COR-L47 (cell line): ENCODE measurements at places on chromosomes 3 and 15.

DNA sequence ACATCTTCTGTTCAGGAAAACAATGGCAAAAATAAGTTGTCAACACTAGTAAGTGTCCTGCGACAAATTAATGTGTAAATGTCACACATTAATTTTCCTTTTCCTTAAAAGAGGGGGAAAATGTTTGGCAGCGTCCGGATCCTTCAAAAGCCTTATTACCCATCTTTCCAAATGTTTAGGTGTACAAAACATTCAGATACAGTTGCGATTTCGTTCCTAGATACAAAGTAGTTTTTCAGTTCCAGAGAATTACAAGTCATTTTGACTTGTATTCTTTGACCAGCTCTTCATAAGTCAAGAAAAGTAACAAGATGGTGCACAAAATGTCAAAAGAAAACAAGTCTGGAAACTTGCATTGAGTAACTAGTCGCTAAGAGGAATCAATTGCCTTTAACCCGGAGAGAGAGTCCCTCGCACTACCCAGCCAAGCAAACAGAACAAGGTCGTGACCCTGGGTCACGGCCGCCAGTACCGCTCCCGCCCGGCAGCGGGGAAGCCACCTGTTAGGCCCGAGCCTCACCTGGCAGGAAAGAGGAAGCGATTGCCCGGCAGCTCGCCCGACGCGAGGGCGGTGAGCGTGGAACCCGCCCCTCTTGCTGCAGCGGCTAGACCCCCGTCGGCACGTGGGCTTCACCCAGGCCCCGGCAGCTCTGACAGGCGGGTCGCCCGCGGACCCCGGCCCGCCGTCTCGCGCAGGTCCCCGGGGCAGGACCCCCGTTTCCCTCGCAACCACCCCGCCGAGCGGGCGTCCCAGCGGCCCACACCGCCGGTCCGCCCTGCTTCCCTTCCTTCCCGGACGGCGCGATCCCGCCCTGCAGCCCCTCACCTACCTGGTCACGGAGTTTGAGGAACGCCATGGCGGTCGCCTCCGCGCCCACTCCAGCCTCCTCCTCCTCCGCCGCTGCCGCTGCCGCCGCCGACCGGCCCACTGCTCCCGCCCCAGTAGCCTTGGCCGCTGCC, 61.0 kb upstream of the ANKRD28 start:
- peak; percentile 19 for DNase-seq

- no peak for DNase-seq
Measured at GRCh38 chr3:99543796-99544195, 94.6 kb upstream of the COL8A1 start.

GRCh38 chr15:67575039-67575502, 32.6 kb downstream of the MAP2K5 start:
- DNase-seq, result no peak

DNA sequence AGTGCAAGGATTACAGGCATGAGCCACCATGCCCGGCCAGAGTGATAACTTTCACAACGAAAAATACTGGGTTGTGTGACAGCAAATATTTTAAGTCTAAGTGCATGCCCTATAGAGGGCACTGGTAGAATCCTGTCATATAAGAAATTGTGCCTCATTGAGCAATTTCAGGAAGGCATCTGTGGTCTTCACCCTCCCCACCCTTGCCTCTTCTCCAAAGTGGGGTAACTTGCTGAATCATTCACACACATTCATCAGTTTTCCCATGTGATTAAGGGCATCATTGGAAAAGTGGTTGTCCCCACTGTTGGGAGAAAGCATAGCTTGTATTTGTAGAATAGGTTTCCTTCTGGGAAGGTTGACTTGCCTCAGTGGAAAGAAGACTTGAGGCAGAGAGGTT, 9.2 kb downstream of the MITF start:
- no peak for DNase-seq

- DNase-seq, result no peak
Measured at GRCh38 chr3:184052767-184053166, at the start of gene HTR3C. TSS of gene HTR3C (plus strand) at chr3:184053047. CDS start at chr3:184053081, 34 bp downstream.

DNA sequence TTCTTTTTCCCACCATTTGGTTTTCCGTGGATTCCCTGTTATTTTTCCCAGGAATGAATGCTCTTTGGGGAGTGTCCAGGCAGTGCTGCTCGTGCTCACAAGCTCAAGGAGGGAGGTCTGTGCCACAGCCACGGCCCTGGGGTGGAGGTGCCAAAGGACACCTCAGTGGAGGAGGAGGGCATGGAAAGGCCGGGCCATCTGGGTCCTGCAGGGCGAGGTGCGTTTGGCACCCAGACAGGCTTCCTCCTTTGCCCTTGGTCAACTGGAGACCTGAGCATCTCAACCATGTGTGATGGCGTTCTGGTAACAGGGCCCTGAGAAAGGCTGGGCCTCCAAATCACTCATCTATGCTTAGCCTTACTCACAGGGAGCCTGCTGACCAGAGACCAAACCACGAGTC, 25.4 kb downstream of the KY start:
- DNase-seq, result no peak

DNA sequence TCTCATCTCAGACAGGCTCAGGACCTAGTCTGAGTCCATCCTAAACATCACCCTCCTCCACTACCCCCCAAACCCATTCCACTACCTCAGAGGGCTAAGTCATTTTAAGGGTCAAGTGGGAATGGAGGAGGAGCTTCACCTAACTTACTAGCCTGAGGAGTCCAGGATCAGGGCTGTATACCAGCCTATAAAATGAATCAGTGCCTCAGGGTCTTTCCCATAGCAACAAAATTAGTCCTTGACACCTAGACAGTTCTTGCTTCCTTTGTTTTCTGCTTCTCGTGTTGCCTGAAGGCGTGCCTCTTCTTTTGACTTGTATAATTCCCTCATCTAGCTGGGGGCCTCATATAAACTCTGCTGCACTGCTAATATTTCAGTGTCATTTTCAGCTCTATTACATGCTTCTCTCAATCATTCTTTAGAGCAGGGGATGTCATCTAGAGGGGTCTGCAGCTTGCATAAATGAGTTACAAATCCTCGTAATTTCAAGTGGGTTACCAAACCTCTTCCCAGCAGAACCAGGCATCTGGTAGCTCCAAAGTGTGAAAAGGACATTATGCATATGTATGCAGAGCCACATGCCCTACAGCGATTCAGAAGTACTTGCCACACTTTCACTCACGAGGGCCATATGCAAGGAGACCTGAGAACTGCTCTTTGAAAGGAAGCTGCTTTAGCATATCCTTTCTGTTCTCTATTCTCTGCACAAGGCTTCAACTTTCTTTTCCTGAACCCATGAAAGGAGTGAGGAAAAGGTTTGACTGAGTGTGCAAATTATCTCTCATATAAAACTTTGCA, 311.7 kb upstream of the SEMA6D start:
- DNase-seq, result no peak

GRCh38 chr15:84387086-84387485, 151.5 kb downstream of the GOLGA6L4 start:
- DNase-seq, result no peak

- DNase-seq, result no peak
Measured at GRCh38 chr15:100615801-100616200, 13.4 kb downstream of the ASB7 start.

GRCh38 chr3:4517643-4518311, 24.6 kb downstream of the ITPR1 start:
- no peak for DNase-seq

DNA sequence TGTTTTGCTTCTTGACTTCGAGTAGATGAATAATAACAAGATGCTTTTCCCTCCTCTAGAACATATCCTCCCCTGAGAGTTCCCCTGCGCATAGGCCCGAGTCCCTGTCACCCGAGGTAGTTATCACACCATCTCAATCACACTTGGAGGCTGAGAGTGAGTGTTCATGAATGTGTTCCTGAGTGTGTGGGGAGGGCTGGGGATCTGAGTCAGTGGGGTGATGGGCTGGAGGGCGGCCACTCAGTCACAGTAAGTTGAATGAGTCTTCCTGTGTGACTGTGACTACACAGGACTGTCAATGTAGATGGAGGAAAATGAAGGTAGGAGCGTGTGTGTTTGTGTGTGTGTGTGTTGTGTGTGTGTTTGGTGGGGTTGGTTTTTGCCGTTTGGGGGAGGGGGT, 71.0 kb downstream of the SETD5 start:
- no peak for DNase-seq

- DNase-seq, result peak; percentile 63
Measured at GRCh38 chr15:92011611-92012367, 158.3 kb downstream of the SLCO3A1 start.

- DNase-seq, result no peak
Measured at GRCh38 chr3:12905316-12906071, 64.1 kb upstream of the RPL32 start.

DNA sequence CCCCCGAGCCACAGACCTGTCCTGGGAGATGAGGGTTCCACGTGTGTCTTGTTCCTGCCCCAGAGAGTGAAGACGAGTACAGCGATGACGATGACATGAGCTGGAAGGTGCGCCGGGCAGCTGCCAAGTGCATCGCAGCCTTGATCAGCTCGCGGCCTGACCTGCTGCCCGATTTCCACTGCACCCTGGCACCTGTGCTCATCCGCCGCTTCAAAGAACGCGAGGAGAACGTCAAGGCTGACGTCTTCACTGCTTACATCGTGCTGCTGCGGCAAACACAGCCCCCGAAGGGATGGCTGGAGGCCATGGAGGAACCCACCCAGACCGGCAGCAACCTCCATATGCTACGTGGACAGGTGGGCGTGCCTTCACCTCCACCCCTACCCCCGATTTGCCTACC, 18.6 kb downstream of the CAND2 start:
- no peak for DNase-seq

DNA sequence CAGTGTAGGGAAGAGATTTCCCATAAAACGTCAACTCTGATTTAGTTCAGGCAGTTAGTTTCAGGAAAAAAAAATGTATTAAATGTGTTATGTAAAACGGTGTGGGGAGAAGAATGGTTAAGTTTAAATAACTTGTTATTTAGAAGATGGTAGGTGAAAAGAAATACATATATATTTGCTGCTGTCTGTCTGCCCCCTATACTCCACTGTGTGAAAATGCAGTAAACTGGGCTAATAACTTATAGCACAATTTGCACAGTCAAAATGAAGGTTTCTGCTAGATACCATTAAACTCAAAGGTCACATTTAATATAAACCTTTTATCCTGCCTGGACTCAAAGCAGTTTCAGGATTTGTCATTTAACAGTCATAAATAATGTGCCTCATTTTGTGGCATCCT, 515.0 kb downstream of the FGF12 start:
- DNase-seq, result no peak

GRCh38 chr3:11626084-11626463, 17.6 kb downstream of the VGLL4 start:
- DNase-seq, result no peak
